ENCODE measurements at places on chromosomes 4 and X.

DNA sequence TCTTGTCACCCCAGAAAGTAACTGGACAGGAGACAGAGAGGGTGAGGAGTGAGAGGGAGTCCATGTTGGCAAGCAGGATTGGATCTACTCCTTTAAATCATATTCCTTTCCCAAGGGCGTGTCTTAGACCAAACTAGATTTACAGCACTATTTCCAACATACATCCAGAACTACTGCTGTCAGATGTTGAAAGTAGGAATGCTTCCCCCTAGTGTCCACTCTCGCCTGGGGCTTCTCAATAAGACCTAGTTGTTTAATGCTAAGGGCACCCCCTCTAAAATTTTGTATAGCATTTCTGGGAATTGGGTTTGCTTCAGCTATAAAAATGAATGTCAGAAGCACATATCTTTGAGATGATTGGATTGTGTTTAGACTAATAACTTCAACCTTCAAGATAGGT lies 13.3 kb downstream of the OFD1 start:
- DNase-seq, result peak; percentile 39

DNA sequence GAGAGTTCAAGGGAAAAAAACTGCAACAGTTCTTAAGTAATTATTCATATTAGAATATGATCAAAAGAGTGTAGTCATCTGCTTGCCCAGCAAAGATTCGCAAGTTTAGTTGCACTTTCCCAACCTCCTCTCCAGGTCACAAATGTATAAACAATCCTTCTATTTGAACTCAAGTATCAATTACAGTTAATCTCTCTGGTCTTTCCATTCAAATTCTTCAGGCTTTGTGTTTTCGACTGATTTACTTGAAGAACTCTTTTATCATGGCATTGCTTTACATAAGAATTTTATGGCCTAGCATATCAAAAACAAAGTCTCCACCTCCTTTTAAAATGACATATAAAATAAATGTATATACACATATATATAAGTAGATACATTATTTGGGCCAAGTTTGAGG lies 1009.6 kb upstream of the DIAPH2 start:
- DNase-seq, result no peak

DNA sequence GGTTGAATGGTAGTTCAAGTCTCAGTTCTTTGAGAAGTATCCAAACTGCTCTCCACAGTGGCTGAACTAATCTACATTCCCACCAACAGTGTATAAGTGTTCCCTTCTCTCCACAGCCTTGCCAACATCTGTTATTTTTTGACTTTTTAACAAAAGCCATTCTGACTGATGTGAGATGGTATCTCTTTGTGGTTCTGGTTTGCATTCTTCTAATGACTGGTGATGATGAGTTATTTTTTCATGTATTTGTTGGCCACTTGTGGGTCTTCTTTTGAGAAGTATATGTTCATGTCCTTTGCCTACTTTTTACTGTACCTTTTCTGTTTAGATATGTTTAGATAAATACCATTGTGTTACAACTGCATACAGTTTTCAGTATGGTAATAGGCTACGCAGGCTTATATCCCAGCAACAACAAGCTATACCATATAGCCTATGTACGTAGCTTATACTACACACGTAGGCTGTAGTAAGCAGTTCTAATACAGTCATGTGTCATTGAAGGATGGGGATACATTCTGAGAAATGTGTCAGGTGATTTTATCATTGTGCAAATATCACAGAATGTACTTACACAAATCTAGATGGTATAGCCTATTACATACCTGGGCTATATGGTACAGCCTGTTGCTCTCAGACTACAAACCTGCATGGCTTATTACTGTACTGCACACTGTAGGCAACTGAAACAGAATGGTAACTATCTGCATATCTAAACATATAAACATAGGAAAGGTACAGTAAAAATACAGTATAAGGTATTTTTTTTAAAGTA lies 28.1 kb downstream of the KLHL8 start:
- DNase-seq, result peak; percentile 7

- no peak for DNase-seq
Measured at GRCh38 chr4:155742310-155743015, 16.4 kb upstream of the GUCY1B1 start.

Data from brain microvascular endothelial cell (primary cell).